ENCODE measurements at places on chromosomes 5 and 9. TPM values are rescaled to one million over a fixed set of nuclear protein-coding genes. Genes with fewer than 3 reads are reported as not detected.
A peak's percentile ranks its signal among the peaks of the same experiment; 100 is the strongest.

DNA sequence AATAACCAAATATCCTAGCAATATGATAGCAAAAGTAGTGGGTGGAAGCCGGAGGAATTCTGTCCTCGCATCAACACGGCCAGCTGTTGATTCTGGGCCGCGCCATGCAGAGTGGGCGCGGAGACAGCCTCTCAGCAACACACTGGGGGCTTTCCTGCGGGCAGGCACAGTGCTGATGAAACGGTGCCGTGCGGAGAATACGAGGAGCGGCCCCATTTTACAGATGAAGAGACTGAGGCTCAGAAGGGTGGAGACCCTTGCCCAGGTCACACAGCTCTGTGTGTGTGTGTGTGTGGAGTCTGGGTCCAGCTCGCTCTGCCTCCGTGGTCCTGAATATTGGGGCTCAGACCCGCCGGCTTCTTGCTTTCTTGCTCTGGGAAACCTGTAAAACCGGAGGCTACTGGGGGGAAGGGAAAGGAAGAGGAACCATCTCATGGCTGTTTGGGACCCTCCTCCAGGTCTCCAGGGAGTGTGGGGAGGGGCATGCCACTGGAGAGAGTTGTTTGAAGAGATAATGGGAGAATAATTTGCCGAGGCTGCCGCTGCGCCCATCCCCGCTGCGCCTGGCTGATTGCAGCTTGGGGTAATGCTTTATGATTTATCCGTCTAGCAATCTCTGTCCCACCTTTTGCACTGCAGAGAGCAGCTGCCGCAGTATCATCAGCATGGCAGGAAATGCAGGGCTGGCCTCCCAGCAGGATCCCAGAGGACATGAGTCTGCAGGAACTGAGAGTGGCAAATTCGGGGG lies 36.6 kb downstream of the NCS1 start:
- DNase-seq = peak; percentile 26

GRCh38 chr5:67238191-67238590 lies 41.6 kb upstream of the CD180 start:
- peak; percentile 64 for DNase-seq

GRCh38 chr5:6704361-6704851 lies 8.8 kb upstream of the TENT4A start:
- peak; percentile 85 for DNase-seq

- DNase-seq = no peak
Measured at GRCh38 chr9:83999141-83999918, 18.7 kb downstream of the RMI1 start.

DNA sequence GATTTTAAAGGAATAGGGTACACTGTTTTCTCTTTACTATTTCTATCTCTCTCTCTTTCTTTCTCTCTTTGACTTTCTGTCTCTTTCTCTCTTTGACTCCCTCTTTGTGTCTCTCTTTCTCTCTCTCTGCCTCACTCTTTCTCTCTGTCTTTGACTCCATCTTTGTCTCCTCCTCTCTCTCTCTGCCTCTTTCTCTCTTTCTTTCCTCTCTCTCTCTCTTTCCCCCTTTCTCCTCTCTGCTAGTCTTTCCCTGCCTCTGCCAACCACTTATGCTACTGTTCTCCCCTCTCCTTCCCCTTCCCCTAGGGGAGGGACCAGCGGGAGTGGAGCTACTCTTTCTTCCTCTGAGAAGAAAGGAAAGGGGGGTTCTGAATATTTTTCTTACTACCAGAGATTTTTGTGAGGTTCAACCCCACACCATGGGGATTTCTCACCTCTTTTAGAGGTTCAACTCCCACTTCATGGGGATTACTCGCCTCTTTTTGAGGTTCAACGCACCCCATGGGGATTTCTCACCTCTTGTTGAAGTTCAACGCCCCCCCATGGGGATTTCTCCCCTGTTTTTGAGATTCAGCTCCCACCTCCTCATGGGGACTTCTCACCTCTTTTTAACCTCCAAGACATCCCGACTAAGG lies 309.9 kb downstream of the NR3C1 start:
- no peak for DNase-seq

DNA sequence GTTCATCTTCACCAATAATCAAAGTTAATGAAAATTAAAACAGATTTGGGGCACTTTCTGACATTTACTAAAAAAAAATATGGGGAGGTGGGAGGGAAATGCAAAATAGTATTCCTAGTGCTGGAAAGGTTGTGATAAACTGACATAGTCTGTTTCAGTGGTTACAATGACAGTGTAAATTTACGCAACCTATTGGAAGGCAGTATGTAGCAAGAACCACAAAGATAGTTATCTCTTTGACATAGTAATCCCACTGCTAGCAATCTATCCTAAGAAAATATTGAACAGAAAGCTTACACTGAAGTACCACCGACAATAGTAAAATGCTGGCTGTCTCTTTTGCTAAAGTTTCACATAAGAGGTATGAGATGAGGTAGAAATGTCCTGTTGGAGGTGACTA lies 15.1 kb upstream of the EPB41L4B start:
- DNase-seq = no peak

DNA sequence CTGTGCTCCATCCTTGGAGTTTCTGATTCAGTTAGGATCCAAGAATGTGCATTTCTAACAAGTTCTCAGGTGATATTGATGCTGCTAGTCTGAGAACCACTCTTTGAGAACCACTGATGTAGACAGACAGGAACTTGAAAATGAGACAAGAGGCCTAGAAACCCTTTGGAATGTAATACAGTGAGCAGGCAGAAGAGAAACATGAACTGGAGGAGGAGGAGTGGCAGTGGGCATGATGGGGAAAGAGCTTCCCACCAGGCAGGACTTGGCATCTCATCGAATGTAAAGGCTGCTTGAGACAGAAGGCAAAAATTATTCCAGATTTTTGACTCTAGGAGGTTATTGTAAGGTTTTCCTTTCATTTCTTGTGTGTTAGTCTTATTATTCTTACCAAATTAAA lies 295.8 kb upstream of the SGCD start:
- DNase-seq = no peak

DNA sequence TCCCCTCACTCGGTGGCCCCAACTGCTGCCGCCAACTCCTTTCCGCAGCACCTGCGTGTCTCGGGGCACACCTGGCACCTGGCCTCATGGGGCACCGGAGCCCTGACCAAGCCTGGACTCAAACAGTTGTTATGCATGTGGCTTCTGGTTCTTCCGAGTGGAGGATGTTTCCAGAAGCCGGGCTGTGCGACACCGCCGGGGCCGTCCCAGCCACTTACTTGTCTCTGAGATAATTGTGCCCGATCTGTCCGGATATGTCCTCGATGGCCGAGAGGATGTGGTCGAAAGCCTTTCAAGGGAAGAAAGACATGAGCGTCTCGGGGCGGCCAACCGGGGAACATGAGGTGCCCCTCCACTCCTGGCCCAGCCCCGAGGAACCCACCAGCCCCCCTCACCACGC lies 38.4 kb downstream of the EXOC3 start:
- no peak for DNase-seq

- peak; percentile 45 for DNase-seq
Measured at GRCh38 chr9:103245369-103245768, 250.2 kb downstream of the CYLC2 start.

DNA sequence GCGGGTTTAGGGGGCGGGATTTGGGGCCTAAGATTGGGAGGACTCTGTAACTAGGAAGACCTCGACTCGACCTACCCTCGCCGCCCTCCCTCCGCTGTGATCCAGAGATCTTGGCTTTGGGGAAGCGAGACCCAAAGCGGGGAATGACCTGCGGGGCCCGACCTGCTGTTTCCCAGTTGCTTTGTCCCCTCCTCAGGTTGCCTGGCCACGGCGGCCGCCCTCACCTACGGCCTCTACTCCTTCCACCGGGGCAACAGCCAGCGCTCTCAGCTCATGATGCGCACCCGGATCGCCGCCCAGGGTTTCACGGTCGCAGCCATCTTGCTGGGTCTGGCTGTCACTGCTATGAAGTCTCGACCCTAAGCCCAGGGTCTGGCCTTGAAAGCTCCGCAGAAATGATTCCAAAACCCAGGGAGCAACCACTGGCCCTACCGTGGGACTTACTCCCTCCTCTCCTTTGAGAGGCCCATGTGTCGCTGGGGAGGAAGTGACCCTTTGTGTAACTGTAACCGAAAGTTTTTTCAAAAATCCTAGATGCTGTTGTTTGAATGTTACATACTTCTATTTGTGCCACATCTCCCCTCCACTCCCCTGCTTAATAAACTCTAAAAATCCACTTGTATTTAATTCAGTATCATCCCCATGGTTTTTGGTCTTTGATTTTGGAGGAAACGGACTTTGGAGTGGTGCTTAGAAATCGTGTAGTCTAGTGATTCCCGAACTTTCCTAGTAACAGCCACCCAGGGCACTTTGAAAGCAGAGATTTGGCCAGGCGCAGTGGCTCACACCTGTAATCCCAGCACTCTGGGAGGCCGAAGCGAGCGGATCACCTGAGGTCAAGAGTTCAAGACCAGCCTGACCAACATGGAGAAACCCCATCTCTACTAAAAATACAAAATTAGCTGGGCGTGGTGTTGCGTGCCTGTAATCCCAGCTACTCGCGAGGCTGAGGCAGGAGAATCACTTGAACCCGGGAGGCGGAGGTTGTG lies 878 bp downstream of the HIGD2A start:
- DNase-seq = no peak

GRCh38 chr5:620152-620551 lies 8.0 kb downstream of the CEP72 start:
- DNase-seq = no peak

- DNase-seq = no peak
Measured at GRCh38 chr9:6616951-6617602, 28.5 kb downstream of the GLDC start.

- no peak for DNase-seq
Measured at GRCh38 chr5:1085391-1085790, 26.5 kb downstream of the SLC12A7 start.

DNA sequence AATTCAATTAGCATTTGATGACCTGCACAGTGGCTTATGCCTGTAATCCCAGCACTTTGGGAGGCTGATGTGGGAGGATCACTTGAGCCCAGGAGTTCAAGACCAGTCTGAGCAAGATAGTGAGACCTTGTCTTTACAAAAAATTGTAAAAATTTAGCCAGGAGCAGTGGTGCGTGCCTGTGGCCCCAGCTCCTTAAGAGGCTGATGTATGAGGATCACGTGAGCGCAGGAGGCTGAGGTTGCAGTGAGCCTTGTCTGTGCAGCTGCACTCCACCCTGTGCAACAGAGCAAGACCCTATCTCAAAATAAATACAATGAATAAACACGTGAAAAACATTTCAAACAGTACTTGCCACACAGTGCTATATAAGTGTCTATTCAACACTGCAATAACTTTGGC lies 4.2 kb downstream of the ABCA1 start:
- no peak for DNase-seq

DNA sequence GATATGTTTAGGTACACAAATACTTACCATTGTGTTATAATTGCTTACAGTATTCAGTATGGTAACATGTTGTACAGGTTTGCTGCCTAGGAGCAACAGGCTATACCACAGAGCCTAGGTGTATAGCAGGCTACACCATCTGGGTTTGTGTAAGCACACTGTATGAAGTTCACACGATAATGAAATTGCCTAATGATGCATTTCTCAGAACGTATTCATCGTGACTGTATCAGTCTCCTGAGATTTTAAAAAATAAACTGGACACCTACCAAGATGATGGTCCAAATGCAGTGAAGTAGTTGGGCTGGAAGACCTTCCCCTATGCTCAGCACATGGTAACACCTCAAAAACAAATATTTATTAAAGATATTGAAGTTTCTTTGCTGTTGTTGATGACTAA lies 103.3 kb upstream of the NFIB start:
- DNase-seq = no peak

- no peak for DNase-seq
Measured at GRCh38 chr5:179451828-179452196, 98.5 kb upstream of the RUFY1 start.

- DNase-seq = no peak
Measured at GRCh38 chr9:114909661-114910060, 20.7 kb downstream of the TNFSF8 start.

GRCh38 chr9:9771314-9771713 lies 841.5 kb downstream of the PTPRD start:
- DNase-seq = no peak

DNA sequence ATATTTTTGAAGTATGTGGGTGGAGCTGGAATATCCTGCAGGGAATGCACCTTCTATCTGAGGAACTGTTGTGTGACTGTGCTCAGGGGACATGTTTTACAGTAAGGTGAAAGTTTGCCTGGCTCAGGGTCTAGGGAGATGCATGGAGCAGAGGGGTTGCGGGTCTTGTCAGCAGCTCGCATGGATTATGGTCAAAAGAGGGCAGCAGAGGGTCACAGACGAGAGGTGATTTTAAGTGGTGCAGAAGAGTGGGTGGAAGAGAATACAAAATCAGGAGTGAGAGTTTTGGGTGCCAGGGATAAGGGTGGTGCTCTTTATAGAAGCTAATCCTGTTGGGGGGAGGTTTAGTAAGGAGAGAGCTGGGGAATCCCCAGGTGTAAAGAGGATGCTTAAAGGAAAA lies 53.5 kb upstream of the GRIN3A start:
- DNase-seq = peak; percentile 38

DNA sequence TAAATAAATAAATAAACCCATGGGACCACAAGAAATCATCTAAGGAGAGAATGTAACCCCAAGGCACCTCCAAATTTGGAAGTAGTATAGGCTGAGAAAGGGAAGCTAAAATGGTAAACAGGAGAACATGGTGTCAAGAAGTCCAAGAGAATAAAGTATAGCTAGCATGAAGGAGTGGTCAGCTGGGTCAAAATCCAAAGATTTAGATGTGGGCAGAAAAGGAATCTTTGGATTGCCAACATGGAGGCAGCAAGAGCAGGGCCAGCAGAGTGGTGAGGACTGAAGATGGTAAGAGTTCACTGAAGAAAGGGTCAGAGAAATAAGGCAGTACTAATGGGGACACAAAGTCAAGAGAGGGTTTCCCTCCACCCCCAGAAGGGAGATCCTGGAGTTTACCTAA lies 53.0 kb downstream of the TSSK1B start:
- no peak for DNase-seq

GRCh38 chr5:117195076-117195475 lies 620.5 kb upstream of the SEMA6A start:
- DNase-seq = no peak

Gene PPIC
- total RNA-seq = 61.5 TPM

Gene SLC25A2
- not detected for total RNA-seq

Gene ADAMTSL1
- total RNA-seq = 5.3 TPM

Gene PCDHGC3
- 46.6 TPM for total RNA-seq

Gene MEIKIN
- not detected for total RNA-seq

Gene C9orf78
- total RNA-seq = 71.9 TPM
